Cardiac muscle cell (in vitro differentiated cells and primary cell): ENCODE measurements at places on chromosomes 4 and X. TPM values are rescaled to one million over a fixed set of nuclear protein-coding genes. Genes with fewer than 3 reads are reported as not detected.

Gene MAML3
- 7.8 and 9.6 TPM in 2 replicates for polyA plus RNA-seq

Gene RAB41
- polyA plus RNA-seq = 0.26 TPM in 1 of 2 replicates, not detected in the other

Gene DNAAF6
- not detected in 2 replicates for polyA plus RNA-seq

Gene CYP4V2
- polyA plus RNA-seq = 5.9 and 7.2 TPM in 2 replicates

Gene PWWP3B
- polyA plus RNA-seq = 19.2 and 26.0 TPM in 2 replicates

Gene PRSS12
- 0.07 and 0.42 TPM in 2 replicates for polyA plus RNA-seq

Gene CCNA2
- 16.0 and 111 TPM in 2 replicates for polyA plus RNA-seq

Gene F9
- polyA plus RNA-seq = not detected in 2 replicates
